ENCODE measurements at places on chromosomes 2 and 18.
A peak's percentile ranks its signal among the peaks of the same experiment; 100 is the strongest.

DNA sequence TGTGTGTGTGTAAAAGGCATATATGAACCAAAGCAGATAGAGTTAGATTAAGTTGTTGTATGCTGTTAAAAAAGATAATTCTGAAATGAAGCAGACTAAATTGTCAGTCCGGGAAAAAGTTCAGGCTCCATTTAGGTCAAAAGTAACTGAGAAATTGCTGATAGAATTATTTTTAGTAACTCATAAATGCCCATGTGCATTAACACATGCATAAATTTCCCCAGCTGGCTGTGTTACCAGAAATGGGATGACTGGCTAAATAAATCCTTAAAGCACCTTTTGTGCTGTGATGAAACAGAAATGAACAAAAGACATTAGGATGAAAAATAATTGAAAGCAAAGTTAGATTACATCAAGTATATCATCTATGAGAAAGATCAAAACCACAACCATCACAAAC lies 111.3 kb downstream of the NYAP2 start:
- DNase-seq: no peak

DNA sequence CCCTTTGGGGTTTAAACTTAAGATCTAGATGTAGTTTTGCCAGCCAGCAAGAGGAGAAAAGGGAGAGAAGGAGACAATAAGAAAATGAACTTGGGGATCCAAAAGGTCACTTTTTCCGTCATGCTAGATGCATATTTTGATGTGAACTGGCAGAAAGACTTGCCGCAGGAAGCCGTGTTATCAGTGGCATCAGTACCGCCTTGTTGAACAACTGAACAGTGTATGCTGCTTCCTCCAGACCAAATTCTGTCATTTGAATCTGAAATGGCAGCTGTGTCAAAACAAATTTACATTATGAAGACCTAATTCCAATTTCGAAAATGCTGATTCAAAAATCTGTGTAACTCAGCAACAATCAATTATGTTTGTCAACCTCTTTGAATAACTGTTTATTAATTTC lies 42.1 kb downstream of the TMEM200C start:
- DNase-seq: no peak

DNA sequence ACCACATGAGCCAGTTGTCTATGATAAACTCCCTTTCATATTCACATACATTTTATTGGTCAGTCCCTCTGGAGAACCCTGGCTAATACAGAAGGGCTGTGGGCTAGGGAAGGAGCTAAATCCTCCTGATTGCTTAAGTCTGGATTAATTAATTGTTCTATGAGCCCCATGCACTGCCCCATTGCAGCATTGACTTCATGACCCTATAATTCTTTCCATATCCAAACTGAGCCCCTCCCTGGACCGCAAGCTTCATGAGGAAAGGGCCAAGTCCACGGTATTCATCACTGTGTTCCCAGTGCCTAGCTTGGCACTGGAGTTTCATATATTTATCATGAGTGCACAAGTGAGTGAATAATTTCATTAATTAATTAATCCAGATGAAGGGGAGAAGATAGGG lies 124.0 kb downstream of the MBD2 start:
- no peak for DNase-seq

DNA sequence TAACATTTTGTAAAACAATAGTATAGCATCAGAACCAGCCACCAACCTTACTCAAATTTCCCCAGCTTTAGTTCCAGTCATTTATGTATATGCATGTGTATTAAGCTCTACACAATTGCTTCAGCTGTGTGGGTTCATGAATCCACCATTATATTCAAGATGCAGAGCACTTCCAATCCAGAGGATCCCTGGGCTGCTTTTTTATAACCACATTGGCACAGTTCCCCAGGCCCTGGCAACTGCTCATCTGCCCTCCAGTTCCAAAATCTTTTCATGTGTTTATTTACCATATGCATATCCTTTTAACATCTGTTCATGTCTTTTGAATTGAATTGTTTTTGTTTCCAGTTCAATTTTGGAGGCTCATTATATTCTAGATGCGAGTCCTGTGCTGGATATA lies 482.9 kb upstream of the HS6ST1 start:
- DNase-seq: peak; percentile 75

DNA sequence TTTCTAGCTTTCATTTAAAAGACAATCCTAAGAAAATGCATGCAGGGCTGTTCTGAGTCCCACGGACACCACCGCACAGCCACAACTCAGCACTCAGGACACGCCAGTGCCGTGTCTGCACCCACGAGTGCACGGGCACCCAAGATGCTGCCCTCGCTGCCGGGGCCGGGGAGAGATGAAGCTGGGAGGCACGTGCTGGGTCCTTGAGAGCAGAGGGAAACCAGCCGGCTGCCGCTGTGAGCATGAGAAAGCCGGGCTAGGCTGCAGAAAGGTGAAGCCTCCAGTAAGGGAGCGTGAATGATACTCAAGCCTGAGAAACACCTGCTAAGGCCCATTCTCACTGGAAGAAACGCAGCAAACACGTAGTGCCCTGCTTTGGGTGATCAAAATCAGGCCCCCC lies 4.8 kb downstream of the COPS9 start:
- no peak for DNase-seq

DNA sequence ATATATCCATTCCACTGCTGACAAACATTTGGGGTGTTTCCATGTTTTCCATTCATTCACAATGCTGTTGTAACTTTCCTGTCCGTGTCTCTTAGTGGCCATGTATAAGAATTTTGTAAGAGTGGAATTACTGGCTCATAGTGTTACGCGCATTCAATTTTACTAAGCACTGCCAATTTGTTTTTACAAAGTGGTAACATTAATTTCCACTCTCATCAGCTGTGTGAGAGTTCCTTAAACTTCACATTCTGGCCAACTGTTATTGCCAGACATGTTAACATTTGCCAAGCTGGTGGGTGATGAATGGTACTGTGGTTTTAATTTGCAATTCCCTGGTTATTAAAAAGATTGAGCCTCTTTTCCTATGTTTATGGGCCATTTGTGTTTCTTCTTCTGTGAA lies 134.2 kb downstream of the DTNB start:
- DNase-seq: no peak

GRCh38 chr2:99398303-99398702 lies 61.1 kb downstream of the EIF5B start:
- DNase-seq: no peak

GRCh38 chr18:79873449-79874110 lies 75.8 kb downstream of the KCNG2 start:
- DNase-seq: no peak

DNA sequence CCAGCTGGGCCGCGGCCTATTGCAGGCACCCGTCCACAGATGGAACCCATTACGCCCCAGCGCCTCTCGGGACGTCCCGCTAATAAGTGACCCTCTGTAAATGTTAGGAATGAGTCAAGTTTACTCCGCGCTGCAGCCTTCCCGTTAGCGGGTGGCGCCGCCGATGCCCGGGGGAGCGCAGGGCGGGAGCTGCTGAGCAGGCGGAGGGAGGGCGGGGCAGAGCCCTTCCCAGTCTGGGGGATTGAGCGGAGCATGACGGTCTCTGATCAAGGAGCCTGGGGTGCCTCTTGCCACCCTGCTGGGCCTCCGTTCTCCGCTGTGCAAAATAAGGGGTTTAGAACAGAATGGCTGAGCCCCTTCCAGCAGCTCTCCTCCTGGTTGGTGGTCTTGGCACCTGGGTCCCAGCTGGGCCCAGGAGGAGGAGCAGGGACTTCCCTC lies 10.5 kb downstream of the CROCC2 start:
- DNase-seq: peak; percentile 80

DNA sequence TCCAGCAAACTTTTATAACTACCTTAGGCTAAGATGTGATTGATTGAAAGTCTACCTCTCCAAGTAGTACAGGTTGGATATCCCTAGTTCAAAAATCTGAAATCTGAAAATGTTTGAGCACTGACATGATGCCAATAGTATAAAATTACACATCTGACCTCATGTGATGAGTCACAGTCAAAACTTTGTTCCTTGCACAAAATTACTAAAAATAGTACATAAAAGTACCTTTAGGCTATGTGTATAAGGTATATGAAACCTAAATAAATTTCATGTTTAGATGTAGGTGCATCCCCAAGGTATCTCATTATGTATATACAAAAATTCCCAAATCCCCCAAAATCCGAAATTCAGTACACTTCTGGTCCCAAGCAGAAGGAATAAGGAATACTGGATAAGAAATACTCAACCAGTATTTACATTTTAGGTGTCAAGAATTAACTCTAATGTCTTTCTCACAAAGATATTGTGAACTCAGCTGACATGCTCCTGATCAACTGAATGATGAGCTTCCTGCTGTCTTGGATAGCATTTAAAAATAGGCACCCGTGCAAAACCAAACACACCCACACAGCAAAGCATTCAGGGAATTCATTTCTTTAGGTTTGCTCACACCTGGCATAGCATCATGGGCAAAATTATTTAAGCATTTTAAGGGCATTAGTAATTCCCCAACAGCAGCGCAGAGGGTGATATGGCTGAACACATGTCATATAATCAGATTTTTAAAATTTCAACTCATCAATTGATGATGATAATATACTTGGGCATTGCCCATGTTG lies 497.4 kb upstream of the MEIS1 start:
- no peak for DNase-seq

DNA sequence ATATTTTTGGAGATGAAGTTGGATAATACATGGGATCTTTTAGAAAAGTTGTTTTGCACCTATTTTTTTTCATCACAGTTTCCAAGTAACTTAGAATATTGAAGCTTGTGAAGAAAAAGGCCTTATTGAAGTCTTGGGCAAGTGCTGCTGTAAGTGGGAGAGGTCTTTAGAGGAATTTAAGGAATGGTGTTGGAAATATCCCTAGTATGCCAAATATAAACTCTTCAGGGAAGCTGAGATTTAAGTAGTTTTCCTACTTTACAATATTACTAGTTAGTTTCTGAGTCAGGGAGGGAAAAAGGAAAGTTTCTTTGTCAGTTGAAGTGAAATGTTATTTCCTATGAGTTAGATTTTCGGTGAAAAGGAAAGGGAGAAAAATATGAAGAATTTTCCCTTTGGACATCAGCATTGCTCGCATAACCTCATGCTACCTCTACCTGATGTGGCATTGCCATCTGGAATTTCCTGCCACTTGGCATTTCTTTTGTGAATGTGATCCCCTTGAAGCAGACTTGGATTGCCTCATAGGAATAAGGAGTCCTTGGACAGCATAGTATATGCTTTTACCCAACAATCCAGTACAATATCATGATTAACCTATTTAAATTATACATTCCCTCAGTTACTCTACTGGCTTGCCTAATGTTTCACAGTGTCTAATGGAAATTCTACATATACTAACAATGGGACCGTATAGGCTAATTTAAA lies 12.1 kb downstream of the PLEKHH2 start:
- DNase-seq: no peak

DNA sequence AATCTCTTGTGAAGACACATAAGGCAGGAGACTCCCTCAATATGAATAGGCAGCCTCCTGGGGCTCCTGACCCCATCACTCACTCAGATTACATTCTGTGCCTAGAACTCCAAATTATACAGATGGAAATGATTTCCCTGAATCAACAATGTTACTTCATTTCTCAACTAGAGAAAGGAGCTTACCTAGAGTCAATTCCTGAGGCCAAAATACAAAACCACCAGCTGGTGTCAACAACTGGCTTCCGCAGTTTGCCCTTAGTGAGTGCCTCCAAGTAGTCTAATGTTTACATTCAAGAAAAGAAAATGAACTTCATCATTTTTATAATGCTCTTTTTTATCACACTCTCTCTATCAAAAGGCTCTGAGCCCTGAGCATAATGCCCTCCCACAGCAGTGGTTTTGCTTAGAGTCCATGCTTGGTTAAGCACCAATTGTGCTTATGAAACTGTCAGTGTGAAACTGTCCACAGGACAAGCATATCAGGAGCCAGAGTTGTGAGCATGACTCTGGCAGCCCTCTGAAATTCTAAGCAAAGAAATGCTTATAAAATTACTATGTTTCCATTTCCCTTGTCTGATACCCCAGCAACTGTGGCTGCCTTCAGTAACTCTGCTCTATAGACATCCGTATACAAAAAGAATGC lies 305.7 kb upstream of the PKDCC start:
- DNase-seq: no peak

- no peak for DNase-seq
Measured at GRCh38 chr2:210681491-210681890, 125.1 kb downstream of the CPS1 start.

GRCh38 chr2:63861220-63861822 lies 19.6 kb downstream of the UGP2 start:
- peak; percentile 61 for DNase-seq

DNA sequence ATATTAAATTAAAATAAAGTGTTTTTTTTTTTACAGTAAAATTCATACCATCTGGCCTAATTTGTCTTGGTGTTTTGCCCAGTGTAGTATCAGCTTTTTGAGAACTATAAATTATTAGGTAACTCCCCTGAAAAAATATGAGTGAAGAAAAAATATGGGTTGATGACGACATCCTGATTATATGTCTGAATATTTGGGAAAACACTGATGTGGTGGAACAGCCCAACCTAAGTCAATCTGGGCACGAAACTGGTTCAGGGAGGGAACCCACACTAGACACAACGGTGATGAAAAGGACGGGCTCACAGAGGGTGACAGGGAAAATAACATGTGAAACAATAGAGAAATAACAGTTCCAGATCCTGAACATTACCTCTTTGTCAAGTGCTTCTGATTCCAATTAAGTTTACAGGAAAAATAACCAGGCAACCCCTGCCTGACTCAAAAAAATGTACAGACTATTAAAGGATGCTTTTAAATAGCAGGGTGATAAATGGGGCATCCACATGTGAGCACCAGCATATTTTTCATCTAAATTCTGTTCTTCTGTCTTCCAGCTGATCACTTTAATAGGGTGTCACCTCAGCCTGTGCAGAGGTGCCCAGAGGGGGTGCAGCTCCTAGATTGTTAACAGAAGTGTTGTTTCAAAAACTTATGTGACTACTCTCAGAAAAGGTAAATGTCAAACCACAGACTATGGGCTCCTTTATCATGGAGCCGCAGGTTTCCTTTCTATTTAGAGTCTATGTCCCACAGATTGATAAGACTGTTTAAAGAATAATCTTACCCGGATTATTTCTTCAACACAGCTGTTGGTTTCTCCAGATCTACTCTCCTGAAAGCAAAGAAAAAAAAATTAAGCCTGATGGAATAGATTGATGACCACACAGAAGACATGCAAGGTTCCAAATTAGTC lies 305.4 kb downstream of the AFF3 start:
- DNase-seq: no peak

DNA sequence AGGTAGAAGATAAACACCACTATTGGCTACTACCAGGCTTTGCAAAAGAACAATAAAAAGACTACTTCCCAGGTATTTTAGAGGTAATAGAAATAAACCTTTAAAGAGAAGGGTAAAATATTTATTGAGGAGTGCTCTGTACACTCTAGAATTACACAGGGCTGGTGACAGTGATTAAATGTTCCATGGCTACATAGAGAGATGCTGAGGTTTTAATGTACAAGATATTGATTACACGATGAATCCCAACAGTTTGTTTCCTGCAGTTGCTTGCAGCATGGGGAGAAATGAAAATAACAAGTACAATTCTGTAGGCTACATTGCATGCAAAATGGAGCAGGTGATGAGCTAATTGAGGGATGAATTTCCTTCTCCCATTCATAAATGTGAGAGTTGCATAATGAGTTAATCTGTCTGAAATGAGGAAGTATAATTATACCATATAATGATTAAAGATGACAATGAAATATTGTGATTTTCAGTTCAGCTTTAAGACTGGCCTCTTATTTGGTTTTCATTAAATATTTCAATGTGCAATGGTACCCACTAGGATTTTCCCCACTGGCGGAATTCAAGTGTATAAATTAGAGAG lies 266.1 kb downstream of the SOCS6 start:
- no peak for DNase-seq

- peak; percentile 72 for DNase-seq
Measured at GRCh38 chr2:100819370-100820272, at the start of gene NPAS2. NPAS2 (plus strand) TSS chr2:100820139; CDS start chr2:100904755, 84,616 bp downstream.
